ENCODE measurements at places on chromosomes 16 and 17. TPM values are rescaled to one million over a fixed set of nuclear protein-coding genes. Genes with fewer than 3 reads are reported as not detected.

Gene ITGB4
- total RNA-seq, result 1.2 TPM

Gene KRT33B
- total RNA-seq, result not detected

Gene CD79B
- 16.4 TPM for total RNA-seq

Gene NAGS
- total RNA-seq, result 3.2 TPM

Gene ATP2A3
- 157 TPM for total RNA-seq

Gene KRTAP4-6
- not detected for total RNA-seq

Gene SLC6A2
- not detected for total RNA-seq
